ENCODE measurements at places on chromosomes 5 and 9.

DNA sequence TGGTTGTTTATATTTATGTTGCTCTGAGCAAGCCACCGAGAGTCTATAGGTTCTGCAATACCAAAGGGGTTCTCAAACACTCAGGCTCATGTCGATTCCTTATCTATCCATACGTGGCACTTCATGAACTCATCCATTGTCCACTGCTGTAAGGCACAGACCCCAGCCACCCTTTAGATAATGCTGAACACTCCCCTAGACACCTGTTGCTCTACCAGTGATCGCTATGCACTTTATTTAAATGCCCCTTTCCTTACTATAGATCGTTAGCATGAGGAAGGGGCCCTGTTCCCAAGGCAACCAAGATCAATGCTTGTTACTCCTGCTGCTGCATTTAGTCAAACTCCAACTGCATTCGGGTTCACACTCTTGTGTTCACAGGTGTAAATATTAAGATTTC is 171.9 kb downstream of the PAM start:
- no peak for DNase-seq

DNA sequence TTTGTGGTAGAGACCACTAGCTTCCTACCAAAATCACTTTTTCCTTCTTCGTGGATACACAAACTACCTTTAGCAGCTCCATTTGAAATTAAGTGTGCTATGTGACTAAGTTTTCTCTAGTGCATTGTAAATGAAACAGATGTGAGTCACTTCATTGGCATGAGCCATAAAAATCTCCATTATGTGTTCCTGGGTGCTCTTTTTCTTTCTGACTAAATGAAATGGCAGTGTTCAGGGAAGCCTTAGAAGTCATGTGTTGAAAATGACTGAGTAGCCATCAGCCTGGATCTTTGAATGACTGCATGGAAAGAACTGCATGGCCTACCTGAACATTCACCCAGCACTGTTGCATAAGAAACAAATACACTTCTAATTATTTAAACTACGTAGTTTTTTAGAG is 107.9 kb downstream of the NDUFAF2 start:
- DNase-seq, result no peak

- no peak for DNase-seq
Observed at GRCh38 chr9:81719972-81720371, 30.6 kb upstream of the TLE1 start.

GRCh38 chr5:6950250-6950649 is 237.0 kb downstream of the TENT4A start:
- no peak for DNase-seq

DNA sequence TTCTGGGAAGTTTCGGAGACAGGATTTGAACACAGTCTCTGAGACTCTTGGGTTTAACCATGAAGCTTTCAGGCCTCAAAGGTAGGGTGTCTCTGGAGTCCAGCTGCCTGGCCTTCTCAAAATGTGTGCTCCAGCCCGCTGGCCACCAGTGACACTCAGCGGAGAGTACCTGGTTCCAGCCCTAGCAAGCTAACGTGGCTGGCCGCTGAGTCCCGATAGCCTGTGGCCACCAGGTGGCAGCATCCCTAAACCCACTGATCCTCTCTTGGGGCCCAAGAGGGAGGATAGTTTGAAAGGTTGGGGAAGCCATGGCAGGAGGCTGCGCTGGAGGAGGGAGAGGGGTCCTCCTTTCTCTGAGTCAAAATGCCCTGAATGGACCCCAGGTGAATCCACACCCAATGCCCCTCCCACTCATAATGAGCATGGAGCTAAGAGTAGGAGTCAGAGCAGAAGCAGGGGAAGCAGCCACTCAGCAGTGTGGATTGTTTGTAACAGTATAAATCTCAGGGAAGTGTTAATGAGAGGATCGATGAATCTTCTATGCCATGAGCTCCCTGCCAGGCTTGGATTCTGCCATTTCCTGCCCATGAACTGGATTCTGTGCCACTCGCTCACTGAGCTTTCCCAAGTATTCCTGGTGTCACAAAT is 5.4 kb upstream of the TIFAB start:
- DNase-seq, result peak; percentile 34

DNA sequence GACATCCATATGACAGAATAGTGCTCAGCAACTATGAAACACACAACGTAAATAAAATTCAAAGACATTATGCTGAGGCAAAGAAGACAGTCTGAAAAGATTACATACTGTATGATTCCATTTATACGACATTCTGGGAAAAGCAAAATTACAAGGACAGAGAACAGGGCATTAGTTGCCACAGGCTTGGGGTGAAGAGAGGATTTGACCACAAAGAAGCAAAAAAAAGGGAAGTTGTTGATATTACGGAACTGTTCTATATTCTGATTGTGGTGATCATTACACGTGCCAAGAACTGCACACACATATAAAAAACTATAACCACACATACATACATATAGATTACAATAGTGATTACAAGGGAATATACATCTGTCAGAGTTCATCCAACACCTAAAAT is 24.1 kb downstream of the CDK5RAP2 start:
- no peak for DNase-seq

- no peak for DNase-seq
Observed at GRCh38 chr5:150605546-150605945, 34.9 kb upstream of the SYNPO start.

DNA sequence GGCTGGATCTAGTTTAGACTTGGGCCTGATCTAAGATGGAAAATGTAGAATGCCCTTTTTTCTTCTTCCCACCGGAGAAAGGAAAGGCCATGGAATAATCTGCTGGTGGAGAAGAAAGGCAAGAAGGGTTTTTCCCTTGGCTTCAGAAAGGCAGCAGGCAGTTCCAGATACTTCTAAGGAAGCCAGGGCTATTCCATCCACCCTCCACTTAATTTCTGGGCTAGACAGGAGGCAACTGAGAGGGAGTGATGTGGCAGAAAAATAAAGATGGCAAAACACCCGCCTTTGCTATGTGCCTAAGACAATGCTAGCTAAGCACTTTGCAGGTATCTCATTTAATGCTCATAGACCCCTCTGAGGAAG is 9.9 kb downstream of the MYOZ3 start:
- DNase-seq, result no peak

GRCh38 chr5:142754031-142754430 is 16.1 kb upstream of the ARHGAP26 start:
- no peak for DNase-seq

DNA sequence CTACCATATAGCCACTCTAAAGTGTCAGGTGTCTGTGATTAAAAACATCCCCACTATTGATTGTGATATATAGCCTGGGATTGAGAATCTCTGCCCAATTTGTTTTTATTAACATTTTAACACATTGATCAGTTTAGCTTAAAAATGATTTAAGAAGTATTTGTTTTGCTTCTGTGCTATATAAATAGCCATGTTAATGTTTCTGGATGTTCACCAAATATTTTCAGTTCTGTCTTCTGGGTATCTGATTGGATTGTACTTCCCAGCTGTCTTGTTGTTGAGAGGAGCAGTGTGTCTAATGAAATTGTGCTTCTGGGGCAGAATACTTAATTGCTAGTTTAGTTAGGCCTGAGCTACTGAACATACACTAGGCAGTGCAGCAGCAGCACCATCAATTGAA is 126.6 kb upstream of the TUSC1 start:
- DNase-seq, result no peak

GRCh38 chr9:87007711-87008366 is 60.5 kb upstream of the GAS1 start:
- DNase-seq, result no peak

DNA sequence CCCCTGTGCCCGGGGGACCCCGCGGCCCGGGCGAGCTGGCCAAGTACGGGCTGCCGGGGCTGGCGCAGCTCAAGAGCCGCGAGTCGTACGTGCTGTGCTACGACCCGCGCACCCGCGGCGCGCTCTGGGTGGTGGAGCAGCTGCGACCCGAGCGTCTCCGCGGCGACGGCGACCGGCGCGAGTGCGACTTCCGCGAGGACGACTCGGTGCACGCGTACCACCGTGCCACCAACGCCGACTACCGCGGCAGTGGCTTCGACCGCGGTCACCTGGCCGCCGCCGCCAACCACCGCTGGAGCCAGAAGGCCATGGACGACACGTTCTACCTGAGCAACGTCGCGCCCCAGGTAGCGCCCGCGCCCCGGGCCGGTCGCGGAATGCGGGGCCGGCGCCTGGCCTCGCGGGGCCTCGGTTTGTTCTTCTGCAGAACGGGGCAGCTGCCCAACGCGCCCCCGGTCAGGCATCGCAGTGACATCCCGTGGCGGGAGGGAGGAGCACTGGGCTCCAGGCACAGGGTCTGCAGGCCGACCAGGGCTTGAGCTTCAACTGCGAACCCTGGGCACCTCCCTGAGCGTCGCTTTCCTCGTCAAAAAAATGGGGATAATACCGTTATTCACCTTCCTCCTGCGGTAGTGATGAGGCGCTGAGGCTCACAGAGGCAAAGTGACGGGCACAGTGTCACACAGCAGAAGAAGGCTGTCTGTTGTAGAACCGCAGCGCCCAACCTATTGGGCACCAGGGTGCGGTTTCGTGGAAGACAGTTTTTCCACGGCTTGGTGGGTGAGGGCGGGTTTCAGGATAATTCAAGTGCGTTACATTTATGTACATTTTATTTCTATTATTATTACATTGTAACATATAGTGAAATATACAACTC is 777 bp downstream of the ENDOG start:
- DNase-seq, result peak; percentile 28

- DNase-seq, result no peak
Observed at GRCh38 chr5:124124711-124125229, 612.8 kb downstream of the CSNK1G3 start.

DNA sequence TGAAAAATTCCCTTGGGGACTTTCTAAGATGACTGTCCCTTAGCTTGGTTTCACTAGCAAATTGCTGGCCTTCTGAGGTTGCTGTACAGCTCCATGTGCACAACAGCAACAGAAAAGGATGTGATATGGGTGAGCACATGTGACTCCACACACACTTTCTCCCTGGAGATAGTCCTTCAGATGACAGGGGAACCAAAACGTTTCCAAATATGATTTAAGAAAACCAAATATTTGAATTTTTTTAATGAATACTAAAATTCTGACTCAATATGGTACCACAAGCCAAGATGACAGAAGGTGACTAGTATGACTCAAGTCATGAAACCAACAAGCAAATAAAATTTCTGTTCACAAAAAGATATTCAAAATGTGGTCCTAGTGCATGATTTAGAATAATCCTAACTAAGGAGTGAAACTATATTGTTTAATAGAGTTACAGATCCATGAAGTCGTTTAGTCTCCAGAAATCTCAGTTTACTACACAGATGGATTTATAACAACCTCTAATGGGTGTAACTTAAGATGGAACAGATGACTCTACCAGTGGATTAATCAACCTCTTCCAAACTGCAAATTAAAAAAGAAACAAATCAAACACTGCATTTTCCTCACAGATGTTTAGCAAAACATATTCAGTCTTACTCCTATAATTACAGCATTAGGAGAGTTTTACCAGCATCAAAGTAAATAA is 144.8 kb upstream of the PIK3R1 start:
- no peak for DNase-seq

- DNase-seq, result no peak
Observed at GRCh38 chr9:68973619-68974018, 40.3 kb downstream of the PRKACG start.

DNA sequence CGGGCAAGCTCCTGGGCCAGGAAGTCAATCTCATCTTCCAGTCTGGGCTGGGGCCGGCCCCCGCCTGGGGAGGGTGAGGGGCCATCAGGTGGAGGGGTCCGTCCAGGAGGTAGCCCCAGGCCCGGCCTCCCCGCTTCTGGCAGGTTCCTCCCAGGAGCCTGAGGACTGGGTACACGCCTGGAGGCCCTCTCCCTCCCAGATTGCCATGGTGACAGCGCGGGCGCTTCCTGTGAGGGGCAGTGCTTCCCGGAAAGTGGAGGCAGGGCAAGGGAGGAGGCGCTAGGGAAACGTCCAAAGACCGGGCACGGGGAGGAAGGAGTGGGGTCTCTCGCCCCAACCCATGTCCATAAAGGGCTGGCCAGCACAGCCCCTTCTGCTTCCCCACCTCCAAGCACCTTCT is 4.9 kb downstream of the NPDC1 start:
- DNase-seq, result no peak

DNA sequence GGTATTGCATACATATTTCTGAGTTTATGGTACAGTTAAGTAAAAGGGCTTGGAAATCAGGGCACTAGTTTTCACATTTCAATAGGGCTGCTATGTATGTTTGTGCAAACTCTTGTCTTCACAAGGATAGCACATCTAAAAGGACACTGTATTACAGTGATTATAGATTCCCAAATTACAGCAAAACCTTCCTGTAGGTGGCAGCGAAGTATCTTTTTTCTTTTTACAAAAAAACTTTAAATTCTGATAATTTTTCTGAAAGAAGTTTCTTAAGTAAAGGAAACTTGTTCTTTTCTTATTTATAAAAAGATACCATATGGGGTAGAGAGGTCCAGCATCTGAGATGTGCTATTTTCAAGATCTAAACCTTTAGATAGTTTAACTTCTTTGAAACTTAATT is 337.8 kb downstream of the PTPRD start:
- DNase-seq, result no peak

- DNase-seq, result no peak
Observed at GRCh38 chr5:84374568-84374967, 10.1 kb downstream of the EDIL3 start.

- DNase-seq, result no peak
Observed at GRCh38 chr9:124635285-124635684, 128.1 kb upstream of the NR5A1 start.

- DNase-seq, result no peak
Observed at GRCh38 chr5:53473633-53474032, 6.8 kb upstream of the FST start.

- DNase-seq, result no peak
Observed at GRCh38 chr9:95495529-95495928, 21.2 kb downstream of the PTCH1 start.

GRCh38 chr5:124511791-124512190 is 234.6 kb downstream of the ZNF608 start:
- no peak for DNase-seq

- no peak for DNase-seq
Observed at GRCh38 chr5:104643320-104643719, 1080.7 kb upstream of the NUDT12 start.

DNA sequence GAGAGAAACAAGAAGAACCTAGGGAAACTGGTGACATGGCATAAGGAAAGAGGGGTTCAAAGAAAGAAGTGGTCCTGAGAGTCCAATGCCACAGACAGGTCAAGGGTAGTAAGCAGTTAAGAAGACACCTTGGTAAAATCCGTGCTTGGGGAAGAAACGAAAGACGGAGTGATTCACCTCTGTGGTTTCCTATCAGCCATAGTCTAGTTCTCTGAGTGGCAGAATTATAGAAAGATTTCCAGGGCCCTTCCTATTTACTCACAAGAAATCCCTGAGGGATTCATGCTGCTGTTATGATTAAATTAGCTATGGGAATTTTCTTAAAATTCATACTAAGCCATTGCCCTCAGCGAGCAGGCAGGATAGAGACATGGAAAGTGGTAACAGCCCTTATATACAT is 31.7 kb downstream of the IL33 start:
- no peak for DNase-seq
